ENCODE measurements at places on chromosomes 5 and 9. TPM values are rescaled to one million over a fixed set of nuclear protein-coding genes. Genes with fewer than 3 reads are reported as not detected.

GRCh38 chr5:43687275-43687674, 84.3 kb downstream of the NNT start:
- no peak for DNase-seq

GRCh38 chr9:124105266-124105665, 93.7 kb downstream of the LHX2 start:
- no peak for DNase-seq

- DNase-seq = no peak
These were observed 77.1 kb downstream of the MRPS27 start for GRCh38 chr5:72242796-72243475.

DNA sequence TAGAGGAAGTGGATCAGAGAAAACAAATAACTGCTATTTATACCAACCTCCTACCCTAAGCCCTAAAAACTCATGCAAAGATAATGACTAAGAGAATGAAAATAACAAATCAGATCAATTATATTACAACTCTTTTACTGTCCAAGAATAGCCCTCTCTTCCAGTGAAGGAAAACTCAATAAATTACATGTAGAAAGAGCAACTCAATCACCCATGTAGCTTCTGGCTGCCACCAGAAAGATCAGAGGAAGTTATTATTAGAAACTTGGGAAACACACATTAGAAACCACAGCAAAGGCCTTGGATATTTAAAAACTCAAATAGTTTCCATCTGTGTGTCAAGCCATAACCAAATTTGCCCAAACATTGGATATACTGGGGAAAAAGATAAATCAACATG, 134.0 kb upstream of the TARS1 start:
- DNase-seq = no peak

TAF1L gene
- not detected for total RNA-seq
